ENCODE measurements at places on chromosomes 12 and 14. TPM values are rescaled to one million over a fixed set of nuclear protein-coding genes. Genes with fewer than 3 reads are reported as not detected.

DNA sequence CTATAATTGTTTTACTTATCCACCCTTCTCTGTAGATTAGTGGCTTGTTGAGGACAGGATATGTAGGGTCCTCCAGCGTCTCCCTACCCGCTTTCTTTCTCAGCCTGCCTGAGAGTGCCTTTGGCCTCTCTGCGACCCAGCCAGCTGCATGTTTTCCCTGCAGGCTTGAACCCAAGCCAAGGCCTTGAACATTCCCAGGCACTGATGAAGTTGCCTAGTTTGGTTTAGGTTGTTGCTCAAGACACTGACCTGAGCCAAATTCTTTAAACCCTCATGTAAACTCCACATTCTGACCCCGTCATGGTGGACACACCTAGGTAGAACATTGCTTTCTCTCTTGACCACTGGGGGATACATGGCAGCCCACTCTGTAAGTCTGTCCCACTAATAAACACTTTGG is 33.4 kb upstream of the TXNRD1 start:
- no peak overlapping the region for H3K27ac ChIP-seq
- H3K4me3 ChIP-seq: no peak overlapping the region
- H3K27me3 ChIP-seq: peaks cover 13% of the 10 kb centered on the region
- H3K36me3 ChIP-seq: no peaks in the 10 kb centered on the region
- DNase-seq: no peak
- H3K4me1 ChIP-seq: peaks cover 15% of the 10 kb centered on the region

Gene NELL2
- total RNA-seq: 10.1 TPM

- no peak overlapping the region for H3K27ac ChIP-seq
- H3K4me1 ChIP-seq: peaks cover 41% of the 10 kb centered on the region
- H3K36me3 ChIP-seq: peaks cover 49% of the 10 kb centered on the region
- no peaks in the 10 kb centered on the region for H3K27me3 ChIP-seq
- no peak for DNase-seq
- H3K4me3 ChIP-seq: no peak overlapping the region
Observed at GRCh38 chr14:65483647-65484046, 71.1 kb downstream of the FUT8 start.

DNA sequence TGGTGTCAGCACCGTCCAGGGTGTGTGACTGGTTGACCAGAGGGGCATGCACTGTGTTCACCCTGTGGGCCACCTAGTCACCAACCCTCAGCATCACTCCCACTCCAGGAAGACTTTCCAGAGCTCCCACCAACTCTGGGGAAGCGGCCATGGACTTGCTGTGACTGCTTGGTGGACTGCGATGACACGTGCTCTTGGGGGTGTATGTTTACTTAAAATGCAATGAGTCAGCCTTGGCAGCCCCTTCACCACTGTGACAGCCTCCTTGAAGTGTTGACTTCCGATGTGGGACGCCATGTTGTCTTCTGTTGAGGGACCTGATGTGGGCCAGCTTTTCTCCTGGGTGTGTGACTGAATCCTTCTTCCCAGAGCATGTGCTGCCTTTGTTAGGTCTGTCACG is 151.1 kb upstream of the RTL1 start:
- DNase-seq: no peak
- H3K27me3 ChIP-seq: no peaks in the 10 kb centered on the region
- H3K4me3 ChIP-seq: no peak overlapping the region
- no peaks in the 10 kb centered on the region for H3K36me3 ChIP-seq
- H3K4me1 ChIP-seq: no peaks in the 10 kb centered on the region

DNA sequence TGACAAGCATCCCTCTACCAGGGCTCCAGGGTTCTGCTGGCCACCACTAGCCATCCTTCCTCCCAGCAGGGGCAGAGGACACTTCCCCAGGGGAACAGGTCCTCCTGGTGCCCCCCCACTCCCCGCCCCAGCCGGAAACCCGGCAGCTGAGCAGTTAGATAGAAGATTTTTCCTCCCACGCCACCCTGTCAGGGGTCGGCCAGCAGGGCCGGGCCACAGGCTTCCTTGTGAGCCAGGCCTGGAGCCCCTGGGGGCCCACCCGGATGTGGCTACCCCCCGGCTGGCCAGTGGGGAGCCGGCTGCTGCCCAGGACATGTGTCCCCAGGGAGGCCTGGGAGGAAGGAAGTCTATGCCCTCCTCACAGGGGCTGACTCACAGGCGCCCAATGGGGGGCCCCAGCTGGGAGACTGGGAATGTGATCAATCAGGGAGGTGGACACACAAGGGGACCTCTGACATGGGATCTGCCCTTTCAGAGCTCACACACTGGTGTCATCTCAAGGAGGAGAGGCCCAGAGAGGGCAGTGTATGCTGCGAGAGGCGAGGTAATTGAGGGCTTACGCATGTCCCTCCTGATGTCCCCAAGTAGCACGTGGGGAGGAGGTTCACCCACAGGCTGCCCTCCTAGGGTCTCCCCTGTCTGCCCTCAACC is 4.2 kb downstream of the SH2B3 start:
- no peak overlapping the region for H3K27ac ChIP-seq
- H3K36me3 ChIP-seq: peaks cover 8% of the 10 kb centered on the region
- H3K27me3 ChIP-seq: no peaks in the 10 kb centered on the region
- peak overlapping the region; percentile 7 for H3K4me3 ChIP-seq
- peaks cover 70% of the 10 kb centered on the region for H3K4me1 ChIP-seq
- no peak for DNase-seq

Gene SPPL3
- total RNA-seq: 32.0 TPM

GRCh38 chr12:43273467-43273866 is 278.5 kb downstream of the ADAMTS20 start:
- no peaks in the 10 kb centered on the region for H3K4me1 ChIP-seq
- DNase-seq: no peak
- no peaks in the 10 kb centered on the region for H3K36me3 ChIP-seq
- no peak overlapping the region for H3K27ac ChIP-seq

DNA sequence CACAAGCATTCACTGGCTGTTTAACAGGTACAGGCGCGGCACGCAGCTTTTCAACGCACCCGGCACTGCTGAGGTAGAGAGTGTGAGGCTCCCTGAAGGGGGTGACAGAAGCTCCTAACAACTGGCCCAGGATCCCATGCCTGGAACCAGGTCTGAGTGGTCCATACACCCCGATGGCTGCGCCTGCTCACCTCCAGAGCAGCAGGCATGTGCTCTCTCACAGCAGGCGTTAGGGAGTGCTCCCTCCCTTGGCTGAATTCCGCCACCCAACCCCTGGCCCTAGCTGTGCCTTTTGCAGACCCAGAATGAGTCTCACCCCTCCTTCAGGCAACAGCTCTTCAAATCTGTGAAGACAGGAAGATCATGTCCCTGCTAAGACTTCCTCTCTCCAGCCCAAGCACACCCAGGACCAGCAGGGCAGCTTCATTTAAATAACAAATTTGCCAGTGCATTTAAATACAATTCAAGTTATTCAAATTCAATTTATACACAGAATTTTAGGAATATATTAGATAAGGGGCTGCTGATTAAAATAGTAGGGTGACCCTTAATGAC is 86.0 kb downstream of the SETD3 start:
- no peak for DNase-seq
- no peak overlapping the region for H3K27ac ChIP-seq
- H3K27me3 ChIP-seq: no peaks in the 10 kb centered on the region
- H3K4me1 ChIP-seq: peaks cover 9% of the 10 kb centered on the region
- H3K4me3 ChIP-seq: no peak overlapping the region

Gene KRT77
- not detected for total RNA-seq

DNA sequence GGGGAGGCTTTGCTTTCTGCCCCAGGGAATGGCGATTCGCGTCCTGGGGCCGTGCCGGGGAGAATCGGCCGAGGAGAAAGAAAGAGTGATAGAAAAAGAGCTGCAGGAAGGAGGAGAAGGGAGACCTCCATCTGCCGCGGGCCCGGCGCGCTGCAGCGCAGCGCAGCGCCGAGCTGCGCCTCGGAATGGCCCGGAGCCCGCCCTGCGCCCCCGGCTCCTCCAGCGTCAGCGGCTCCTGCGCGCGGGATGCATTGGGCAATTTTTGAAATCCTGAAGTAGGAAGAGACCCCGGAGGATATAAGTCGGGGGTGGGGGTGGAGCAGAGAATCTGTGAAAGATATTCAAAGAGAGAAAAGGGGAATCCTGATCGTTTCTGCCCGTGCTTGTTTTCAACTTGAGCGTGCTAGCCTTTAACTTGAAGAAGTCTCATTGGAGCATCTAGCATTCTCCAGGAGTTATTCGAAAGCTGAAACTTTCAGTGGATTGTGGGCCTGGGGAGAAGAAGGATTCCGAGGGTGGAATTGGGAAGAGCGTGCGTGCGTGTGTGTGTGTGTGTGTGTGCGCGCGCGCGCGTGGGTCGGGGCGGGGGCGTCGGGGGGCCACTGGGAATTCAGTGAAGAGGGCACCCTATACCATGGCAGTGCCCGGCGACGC is 441 bp downstream of the PDE3A start:
- H3K4me1 ChIP-seq: peaks cover 9% of the 10 kb centered on the region
- peaks cover 52% of the 10 kb centered on the region for H3K27me3 ChIP-seq
- H3K36me3 ChIP-seq: no peaks in the 10 kb centered on the region
- H3K27ac ChIP-seq: no peak overlapping the region
- DNase-seq: no peak

- DNase-seq: no peak
- H3K4me3 ChIP-seq: no peak overlapping the region
- H3K4me1 ChIP-seq: no peaks in the 10 kb centered on the region
Observed at GRCh38 chr12:56237552-56237951, 7.7 kb downstream of the SLC39A5 start.

Gene SERPINA3
- total RNA-seq: not detected

GRCh38 chr12:9753498-9753897 is 7.2 kb downstream of the CD69 start:
- no peak for DNase-seq
- H3K27me3 ChIP-seq: no peaks in the 10 kb centered on the region
- H3K4me1 ChIP-seq: peaks cover 60% of the 10 kb centered on the region
- peak overlapping the region; percentile 40 for H3K27ac ChIP-seq

- H3K36me3 ChIP-seq: no peaks in the 10 kb centered on the region
- H3K4me3 ChIP-seq: no peak overlapping the region
- no peak for DNase-seq
- no peak overlapping the region for H3K27ac ChIP-seq
- H3K27me3 ChIP-seq: no peaks in the 10 kb centered on the region
Observed at GRCh38 chr14:94367347-94368242, 20.8 kb downstream of the SERPINA1 start.

Gene A2ML1
- total RNA-seq: not detected

DNA sequence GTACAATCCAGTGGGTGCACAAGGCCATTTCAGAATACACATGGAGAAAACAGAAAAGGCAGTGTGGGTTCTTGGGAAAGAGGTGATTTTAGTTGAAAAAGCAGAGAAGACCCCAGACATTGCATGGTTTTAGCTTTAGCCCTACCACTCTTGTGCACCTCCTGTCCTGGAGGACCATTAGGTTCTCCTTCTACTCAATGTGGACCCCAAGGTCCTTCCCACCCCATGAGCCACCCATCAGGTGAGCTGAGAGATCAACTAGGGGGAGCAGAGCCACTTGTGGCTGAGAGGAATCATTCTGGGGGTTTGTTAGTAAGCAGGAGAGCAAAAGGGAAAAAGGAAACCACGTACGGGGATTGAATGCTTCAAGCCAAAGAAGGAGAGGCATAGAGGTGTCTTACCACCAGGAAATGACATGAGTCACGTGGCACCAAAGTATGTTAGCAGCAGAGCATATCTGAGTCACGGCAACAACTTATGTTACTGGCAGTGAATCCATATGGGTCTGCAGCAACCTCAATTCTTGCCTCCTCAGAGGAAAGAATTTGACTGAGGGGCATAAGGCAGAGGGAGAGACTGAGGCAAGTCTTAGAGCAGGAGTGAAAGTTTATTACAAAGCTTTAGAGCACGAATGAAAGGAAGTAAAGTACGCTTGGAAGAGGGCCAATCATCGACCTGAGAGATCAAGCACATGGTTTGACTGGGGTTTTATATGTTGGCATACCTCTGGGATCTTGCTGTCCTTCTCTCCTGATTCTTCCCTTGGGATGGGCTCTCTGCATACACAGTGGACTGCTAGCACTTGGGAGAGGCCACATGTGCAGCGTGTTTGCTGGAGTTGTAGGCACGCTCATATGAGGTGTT is 73.9 kb downstream of the HSD17B6 start:
- no peak overlapping the region for H3K27ac ChIP-seq
- DNase-seq: peak; percentile 42
- no peaks in the 10 kb centered on the region for H3K36me3 ChIP-seq
- peaks cover 4% of the 10 kb centered on the region for H3K27me3 ChIP-seq

DNA sequence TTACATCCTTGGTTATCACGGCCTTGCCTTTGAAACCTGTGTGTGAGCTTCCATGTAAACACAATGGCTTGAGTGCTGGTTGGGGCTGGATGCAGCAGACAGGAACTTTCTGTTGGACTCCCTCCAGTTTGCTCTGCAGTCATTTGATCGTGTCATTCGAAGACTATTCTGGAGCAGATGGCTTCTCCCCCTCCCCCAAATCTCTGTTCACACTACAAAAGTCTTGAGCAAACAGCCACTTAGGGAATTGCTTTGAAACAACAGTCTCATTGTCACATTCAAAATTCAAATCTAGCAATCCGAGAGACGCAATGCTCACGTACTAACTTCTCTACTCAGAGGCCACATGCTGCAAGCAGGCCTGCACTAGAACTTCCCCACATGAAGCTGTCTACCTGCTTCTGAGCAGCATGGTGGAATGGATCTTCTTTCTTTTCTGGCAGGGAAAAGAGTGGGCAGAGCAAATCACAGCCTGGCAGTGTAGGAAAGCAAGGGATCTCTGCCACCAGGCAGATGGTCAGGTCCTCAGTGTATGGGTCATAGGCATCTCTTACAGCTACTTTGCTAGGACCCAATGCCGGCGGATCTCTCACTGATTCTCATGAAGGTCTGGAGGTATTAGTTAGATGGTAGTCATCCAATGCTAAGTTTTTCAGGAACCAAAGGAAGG is 214.2 kb downstream of the PPM1H start:
- no peak overlapping the region for H3K27ac ChIP-seq
- H3K4me3 ChIP-seq: no peak overlapping the region
- no peaks in the 10 kb centered on the region for H3K4me1 ChIP-seq
- H3K27me3 ChIP-seq: no peaks in the 10 kb centered on the region
- no peak for DNase-seq

Measured in activated CD4-positive, alpha-beta memory T cell treated with anti-CD3 and anti-CD28 coated beads, Interleukin-2, amount 10 ng/mL, durations not matched to agents 7 days and 5 days (primary cell).